ENCODE measurements at places on chromosomes 2 and 18. TPM values are rescaled to one million over a fixed set of nuclear protein-coding genes. Genes with fewer than 3 reads are reported as not detected.

DNA sequence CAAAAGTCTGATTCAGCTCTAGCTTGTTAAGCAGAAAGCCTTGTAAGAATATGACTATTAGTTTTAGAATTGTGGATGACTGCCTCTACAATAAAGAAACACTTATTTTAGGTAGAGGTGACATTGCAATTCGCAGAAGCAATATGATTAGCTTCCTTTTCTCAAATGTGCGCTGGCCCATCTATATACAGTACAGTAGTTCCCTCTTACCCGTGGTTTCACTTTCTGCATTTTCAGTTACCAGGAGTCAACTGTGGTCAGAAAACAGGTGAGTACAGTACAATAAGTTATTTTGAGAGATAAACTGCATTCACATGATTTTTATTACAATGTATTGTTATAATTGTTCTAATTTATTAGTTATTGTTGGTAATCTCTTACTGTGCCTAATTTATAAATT, 405.1 kb downstream of the GPD2 start:
- DNase-seq, result no peak

DNA sequence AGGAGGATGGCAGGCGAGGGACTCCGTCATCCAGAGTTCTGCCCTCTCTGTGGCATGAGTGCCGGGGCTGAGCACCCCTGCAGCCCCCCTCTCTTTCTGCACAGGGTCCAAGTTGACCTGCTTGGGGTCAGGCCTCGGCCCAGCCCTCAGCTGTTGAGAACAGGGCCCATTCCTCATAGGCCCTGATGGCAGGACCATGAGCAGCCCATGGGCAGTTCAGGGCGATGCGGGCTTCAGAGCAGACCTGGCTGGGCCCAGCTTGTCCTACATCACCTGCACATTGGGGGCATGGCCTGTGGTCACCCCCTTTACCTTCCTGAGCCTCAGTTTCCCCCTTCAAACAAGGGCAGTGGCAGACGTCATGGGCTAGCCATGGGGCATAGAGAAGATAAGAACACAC, 238.1 kb downstream of the SEPTIN10 start:
- DNase-seq, result no peak

DNA sequence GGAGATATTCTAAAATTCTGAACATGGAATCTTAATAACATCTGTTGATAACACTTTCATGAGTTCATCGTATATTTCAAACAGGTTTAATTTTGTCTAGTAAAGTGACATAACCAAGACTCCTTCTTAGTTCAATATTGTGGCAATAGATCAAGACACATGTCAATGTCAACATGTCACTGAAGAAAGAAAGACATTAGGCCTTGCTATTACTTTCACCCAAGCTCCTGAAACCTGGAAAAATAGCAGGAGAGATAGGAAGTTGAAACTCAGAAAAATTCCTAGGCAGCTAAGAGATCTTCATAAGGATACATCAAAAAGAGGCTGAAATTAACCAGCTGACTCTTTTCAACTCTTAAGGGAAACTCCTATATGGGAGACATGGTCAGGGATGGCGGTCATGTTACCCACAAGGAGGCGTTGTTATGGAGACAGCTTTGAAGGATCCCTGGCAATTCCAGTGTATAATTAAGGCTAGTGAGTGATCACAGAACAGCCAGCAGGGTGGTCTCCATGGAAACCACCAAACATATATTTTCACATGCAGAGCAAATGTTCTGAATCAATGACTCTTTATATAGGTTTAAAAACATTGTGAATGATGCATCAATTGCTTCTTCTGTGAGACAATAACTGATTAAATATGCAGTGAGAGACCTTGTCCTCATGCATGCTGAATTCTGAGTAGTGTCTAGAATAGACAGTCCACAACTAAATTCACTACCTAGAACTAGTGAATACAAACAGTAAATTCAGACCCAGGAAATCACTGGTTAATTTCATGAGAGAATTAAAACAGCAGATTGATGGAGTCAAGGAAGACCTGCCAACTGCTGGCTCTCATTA, 115.3 kb upstream of the RIOK3 start:
- DNase-seq, result no peak

GRCh38 chr2:174332217-174332963, 2.4 kb upstream of the SP9 start:
- no peak for DNase-seq

DNA sequence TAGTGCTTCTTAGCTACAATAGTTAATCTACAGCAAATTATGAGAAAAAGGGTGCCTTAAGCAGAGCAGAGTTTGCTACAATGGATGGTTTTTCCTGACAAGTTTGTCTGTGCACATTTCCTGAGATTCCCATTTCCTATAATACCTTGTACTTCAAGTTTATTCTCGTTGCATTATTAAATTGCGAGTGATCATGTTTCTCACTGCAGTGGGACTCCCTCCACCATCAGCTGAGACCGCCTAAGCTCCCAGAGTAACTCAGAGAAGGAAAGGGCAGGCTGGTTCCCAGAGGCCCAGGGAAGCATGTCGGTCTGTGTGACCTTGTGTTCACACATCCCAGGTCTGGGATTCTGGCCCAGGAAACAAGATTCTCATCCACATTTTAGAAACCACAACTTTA, 162.1 kb downstream of the ARL4C start:
- DNase-seq, result no peak

- DNase-seq, result no peak
Measured at GRCh38 chr2:201472411-201472810, 20.9 kb downstream of the STRADB start.

DNA sequence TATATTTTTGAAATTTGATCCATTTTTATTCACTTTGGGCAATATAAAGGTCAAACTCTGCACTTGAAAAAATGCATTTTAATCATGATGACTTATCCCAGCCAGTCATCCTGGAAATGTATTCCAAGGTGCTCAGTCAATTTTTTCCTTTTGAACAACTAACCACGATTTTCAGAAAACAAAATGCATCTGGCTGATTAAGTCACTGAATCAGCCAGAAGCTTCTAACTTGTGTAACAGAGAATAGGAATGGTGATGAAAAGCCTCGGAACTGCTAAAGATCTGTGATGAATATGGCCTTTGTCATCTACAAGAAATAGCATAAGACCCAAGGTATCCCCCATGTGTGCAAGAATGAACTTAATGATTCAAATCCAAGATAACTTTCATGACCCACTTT, 572.7 kb downstream of the EPHA4 start:
- no peak for DNase-seq

- no peak for DNase-seq
Measured at GRCh38 chr2:20676353-20677215, 9.6 kb downstream of the GDF7 start.

DNA sequence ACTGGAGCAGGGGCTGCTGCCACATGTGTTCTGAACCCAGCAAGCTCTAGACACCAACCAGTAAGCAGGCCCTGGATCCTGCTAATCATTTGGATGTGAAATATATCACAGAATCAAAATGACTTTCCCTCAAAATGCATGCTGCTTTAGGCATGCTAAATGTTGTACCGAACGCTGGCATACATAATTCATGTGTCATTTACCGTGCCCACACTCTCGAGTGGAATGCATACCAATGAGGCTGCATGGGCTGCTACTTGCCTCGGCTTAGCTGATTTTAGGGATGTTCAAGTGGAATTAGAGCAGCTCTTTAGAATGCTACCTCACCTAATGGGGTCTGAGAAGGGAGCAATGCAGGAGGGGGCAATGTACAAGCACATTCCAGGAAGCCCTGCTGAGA, 509.6 kb upstream of the RAB6C start:
- no peak for DNase-seq

GRCh38 chr18:55337908-55338521, 250.0 kb downstream of the TCF4 start:
- no peak for DNase-seq

- DNase-seq, result no peak
Measured at GRCh38 chr18:43031169-43031568, 84.3 kb downstream of the RIT2 start.

DNA sequence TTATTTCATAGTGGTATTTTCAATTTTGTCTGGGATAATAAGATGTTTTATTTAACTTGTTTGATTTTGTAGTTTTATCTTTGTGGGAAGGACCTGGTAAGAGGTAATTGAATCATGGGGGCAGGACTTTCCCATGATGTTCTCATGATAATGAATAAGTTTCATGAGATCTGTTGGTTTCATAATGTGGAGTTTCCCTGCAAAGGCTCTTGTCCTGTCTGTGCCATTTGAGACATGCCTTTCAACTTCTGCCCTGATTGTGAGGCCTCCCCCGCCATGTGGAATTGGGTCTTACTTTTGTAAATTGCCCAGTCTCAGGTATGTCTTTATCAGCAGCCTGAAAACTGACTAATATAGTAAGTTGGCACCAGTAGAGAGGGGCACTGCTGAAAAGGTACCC, 77.8 kb upstream of the ARHGAP15 start:
- no peak for DNase-seq

- peak; percentile 44 for DNase-seq
Measured at GRCh38 chr2:170651624-170652325, 63.4 kb upstream of the SP5 start.

- DNase-seq, result peak; percentile 42
Measured at GRCh38 chr18:9673296-9674251, 34.5 kb upstream of the RAB31 start.

DNA sequence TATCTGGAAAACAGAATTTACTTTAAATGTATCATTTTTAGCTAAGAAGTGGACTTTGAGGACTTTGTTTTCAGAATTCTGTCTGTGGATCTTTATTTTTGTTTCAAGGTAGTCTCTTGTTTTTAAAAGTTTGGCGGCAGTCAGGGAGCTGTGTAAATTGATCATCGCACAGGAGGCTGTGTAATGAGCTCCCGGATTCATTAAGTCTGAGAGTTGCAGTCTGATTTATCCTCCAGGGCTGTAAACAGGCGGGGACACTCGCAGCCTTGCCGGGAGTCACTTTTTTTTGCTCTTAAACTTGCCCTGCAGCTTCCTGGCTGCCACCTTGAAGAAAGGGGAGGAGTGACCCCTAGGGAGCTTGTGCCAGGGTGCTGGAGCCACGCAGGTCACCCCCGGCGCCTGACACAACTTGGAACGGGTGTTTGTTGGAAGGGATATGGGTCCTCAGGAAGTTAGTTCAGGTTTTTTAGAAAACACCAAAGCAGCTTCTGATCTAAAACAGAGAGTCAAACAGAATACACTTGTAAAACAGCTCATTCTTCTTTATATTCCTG, 76.2 kb downstream of the DCDC2C start:
- DNase-seq, result no peak

DNA sequence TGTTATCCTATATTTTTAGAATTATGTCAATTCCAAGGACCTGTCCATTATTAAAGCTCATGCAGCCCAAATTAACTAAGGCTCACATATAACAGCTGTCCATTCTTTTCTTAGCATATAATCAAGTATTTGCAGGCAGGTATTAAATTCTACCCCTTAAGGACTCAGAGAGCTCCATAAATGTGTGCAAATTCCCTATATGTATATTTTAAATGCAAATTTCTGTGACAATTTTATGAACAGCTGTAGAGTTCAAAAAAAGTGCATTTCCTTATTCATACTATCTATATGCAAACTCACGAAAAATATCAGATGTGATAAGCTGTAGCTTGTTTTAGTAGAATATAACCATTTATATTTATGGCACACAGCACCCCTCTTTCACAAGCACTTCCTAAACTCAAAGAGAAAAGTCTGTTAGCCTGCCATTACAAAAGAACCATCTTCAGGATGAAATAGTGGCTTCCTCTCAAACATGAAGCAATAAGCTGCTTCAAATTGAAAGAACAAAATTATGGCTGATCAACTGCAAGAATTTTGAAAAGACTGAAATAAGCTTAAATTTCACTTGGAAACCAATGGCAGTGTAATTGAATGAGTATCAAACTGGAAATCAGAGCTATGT, 155.0 kb upstream of the REG3G start:
- no peak for DNase-seq

GRCh38 chr18:48862678-48863270, 88.0 kb downstream of the SMAD7 start:
- no peak for DNase-seq

- no peak for DNase-seq
Measured at GRCh38 chr18:27967913-27968824, 208.8 kb downstream of the CDH2 start.

Gene C2orf78
- not detected for total RNA-seq

Gene KIAA2012
- total RNA-seq, result not detected

Gene CTAGE1
- total RNA-seq, result not detected

Gene SEMA4F
- 4.3 TPM for total RNA-seq

Gene PLB1
- 1.3 TPM for total RNA-seq

Gene ALPG
- not detected for total RNA-seq

Gene UGT1A3
- not detected for total RNA-seq

Gene IL1R2
- total RNA-seq, result 10.3 TPM

All from activated naive CD4-positive, alpha-beta T cell treated with anti-CD3 and anti-CD28 coated beads for 36 hours (primary cell).